Ureter (tissue), 1 donor: ENCODE measurements at places on chromosomes 2 and 18. TPM values are rescaled to one million over a fixed set of nuclear protein-coding genes. Genes with fewer than 3 reads are reported as not detected.
A peak's percentile ranks its signal among the peaks of the same experiment; 100 is the strongest.

GRCh38 chr18:41842886-41843285, 112.1 kb upstream of the PIK3C3 start:
- no peak for DNase-seq

- no peak for DNase-seq
Observed at GRCh38 chr2:237593596-237594320, 3.2 kb upstream of the RAB17 start.

- no peak for DNase-seq
Observed at GRCh38 chr18:58051765-58052460, 7.9 kb downstream of the NEDD4L start.

DNA sequence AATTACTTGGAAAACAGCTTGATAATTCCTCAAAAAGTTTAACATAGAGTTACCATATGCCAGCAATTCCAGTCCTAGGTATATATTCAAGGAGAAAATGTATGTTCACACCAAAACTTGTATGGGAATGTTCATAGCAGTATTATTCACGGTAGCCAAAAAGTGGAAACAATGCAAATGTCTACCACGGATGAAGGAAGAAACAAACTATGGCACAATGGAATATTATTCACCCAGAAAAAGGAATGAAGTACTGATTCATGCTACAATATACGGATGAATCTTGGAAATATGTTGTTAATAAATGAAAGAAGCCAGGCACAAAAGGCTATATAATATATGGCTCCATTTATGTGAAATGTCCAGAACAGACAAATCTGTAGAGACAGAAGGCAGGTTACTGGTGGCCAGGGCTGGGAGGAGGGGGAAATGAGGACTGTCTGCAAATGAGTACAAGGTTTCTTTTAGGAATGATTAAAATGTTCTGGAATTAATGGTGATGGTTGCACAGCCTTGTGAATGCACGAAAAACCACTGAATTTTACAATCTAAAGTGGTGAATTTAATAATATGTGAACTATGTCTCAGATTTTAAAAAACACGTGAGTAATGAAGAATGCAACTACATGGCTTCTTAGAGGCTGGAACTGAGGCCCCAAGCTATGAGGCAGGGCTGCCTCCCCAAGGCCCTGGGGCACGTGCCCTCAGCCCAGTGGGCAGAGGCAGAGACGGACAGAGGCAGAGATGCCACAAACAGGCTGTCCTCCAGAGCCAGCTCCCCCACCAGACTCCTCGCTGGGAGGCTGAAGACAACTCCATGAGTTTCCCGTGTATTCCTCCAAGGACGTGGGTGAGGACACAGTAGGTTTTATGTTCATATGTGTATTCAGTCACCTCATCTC, 5.0 kb downstream of the LIMS2 start:
- DNase-seq: peak; percentile 4

DNA sequence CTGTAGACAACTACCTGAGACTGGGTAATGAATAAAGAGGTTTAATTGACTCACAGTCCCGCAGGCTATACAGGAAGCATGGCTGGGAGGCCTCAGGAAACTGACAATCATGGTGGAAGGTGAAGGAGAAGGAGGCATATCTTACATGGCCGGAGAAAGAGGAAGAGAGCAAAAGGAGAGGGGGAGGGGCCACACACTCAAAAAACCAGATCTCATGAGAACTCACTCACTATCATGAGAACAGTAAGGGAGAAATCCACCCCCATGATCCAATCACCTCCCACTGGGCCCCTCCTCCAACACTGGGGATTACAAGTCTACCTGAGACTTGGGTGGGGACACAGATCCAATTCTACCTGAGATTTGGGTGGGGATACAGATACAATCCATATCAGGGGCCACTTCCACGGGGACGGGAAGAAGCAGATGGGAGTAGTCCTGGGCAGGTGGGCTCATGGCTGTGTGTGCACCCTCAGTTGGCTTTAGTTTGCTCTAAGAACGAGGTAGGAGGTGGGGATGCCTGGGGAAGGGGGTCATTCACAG, 9.9 kb downstream of the MAB21L4 start:
- DNase-seq: no peak

DNA sequence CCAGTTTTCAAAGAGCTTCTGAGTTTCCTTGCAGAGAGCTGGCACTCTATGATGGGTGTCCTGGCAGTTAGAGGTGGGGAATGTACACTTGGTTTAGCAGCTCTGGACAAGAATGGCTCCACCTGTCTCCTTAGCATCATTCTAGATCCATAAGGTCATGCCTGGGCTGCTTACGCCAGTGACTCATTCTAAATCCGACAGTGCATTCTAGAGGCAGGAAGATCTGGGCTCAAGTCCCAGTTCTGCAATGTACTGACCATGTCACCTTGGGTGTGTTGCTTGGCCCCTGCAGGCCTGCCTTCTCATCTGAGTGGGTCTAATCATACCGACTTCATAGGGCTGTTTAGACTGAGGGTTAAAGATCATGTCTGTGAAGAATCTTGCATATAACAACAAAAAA, 46.5 kb downstream of the PTGR3 start:
- DNase-seq: no peak

DNA sequence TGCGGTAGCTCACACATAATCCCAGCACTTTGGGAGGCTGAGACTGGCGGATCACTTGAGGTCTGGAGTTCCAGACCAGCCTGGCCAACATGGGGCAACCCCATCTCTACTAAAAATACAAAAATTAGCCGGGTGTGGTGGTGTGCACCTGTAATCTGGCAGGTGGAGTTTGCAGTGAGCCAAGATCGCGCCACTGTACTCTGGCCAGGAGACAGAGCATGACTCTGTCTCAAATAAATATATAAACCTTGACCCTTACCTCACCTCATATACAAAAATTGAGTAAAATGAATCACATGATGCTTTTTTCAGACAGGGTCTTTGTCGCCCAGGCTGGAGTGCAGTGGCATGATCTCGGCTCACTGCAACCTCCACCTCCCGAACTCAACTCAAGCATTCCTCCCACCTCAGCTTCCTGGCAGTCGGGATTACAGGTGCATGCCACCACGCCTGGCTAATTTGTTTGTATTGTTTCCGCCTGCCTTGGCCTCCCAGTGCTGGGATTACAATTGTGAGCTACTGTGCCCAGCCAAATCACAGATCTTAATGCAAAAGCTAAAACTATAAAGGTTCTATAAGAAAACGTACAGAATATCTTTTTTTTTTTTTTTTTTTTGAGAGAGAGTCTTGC, 25.3 kb downstream of the XPO1 start:
- DNase-seq: no peak

DNA sequence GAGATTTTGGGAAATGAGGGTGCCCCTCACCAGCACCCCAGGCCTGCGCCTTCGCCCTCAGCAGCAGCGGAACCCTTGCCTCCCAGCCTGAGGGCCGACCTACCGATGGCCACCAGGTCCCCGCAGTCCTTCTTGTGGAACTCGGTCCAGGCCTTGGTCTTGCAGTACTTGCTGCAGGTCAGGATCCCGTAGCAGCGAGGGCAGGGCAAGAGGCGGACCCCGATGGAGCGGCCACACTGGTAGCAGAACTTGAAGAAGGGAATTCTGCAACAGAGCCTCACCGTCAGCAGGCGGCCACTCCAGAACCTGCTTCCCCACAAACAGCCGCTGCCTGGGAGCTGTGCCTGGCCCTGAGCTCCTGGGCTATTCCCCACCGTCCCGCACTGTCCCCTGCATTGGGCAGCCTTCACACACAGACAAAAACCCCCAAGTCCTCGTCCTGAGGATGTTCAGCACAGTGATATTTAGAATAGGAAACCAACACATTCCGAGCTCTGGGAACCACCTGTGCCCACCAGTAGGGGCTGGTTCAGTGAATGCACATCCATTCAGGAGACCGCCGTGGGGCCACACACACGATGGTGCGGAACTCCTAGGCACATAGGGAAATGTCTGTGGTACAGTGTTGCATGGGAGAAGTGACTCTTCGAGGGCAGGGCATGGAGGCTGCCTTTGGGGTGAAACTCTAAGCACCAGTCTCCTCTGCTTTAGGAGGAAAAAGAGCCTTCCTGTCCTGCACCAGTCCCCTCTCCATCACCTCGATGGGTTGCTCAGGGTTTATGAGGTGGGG, 45.6 kb downstream of the GPC1 start:
- no peak for DNase-seq

GRCh38 chr2:108616751-108617161, 82.5 kb downstream of the LIMS1 start:
- no peak for DNase-seq

GRCh38 chr2:75707901-75708300, 2.8 kb downstream of the GCFC2 start:
- no peak for DNase-seq

Gene PCARE
- total RNA-seq: not detected

Gene STPG4
- total RNA-seq: not detected

Gene KANSL1L
- 44.1 TPM for total RNA-seq

Gene PIEZO2
- 3.9 TPM for total RNA-seq

Gene MYO5B
- total RNA-seq: 46.2 TPM

Gene BCL2
- 13.3 TPM for total RNA-seq

Gene TMEM200C
- total RNA-seq: 0.60 TPM

Gene MDH1B
- 2.7 TPM for total RNA-seq
